ENCODE measurements at places on chromosomes 5 and 9.

- DNase-seq = no peak
Measured at GRCh38 chr9:36517131-36517530, 55.6 kb upstream of the MELK start.

- DNase-seq = no peak
Measured at GRCh38 chr5:73278693-73279092, 105.7 kb downstream of the TMEM174 start.

GRCh38 chr5:171595801-171596231 is 176.4 kb downstream of the FGF18 start:
- DNase-seq = no peak

- no peak for DNase-seq
Measured at GRCh38 chr5:117504305-117504704, 929.7 kb upstream of the SEMA6A start.

DNA sequence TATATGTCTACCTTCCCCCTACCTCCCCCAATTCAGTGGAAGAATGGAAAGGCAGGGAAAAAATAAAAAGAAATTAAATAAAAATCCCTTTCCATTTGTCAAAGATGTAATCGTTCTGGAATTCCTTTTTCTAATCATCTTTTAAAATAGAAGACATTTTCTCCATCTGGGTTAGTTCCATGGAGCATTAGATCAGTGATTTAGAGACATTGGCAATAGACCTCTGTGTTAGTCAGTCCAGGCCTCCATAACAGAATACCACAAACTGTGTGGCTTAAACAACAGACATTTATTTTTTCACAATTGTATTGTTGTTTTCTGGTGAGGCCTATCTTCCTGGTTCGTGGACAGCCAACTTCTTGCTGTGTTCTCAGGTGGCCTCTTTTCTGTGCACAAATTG is 516.6 kb upstream of the DAB2 start:
- no peak for DNase-seq

DNA sequence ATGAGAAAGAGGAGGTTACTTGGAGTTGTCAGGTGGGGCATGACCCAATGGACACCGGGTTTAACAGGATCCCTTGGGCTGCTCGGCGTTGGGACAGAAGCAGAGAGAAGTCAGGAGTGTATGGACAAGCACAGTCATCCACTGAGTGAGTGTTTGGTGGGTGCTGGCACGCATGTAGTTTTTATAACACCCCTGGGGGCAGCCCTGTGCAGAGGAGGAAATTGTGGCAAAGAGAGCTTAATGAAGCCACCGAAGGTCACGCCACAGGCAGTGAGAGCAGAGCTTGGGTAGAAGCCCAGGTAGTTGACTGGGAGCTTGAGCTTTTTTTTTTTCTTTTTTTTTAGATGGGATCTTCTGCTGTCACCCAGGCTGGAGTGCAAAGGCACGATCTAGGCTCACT is 43.2 kb upstream of the IER5L start:
- no peak for DNase-seq

DNA sequence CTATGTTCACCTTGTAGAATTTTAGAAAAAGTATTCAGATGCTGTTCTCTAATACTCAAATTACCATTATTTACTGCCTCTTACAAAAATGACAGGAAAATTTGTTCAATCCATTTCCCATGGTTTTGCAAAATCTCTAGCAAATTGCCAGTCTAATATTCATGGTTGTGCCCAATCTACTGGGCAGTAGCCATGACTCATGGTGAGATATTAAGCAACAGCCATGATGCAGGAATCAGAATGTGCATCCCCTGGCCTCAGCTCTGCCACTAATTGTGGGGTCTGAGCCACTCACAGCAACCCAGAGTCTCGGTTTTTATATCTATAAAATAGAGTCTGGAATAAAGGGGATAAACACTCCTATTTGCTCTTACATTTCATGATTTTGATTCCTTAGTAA is 353.6 kb downstream of the DEPDC1B start:
- no peak for DNase-seq

GRCh38 chr5:73642344-73642743 is 16.3 kb downstream of the ARHGEF28 start:
- DNase-seq = no peak

GRCh38 chr5:64144425-64145215 is 21.0 kb upstream of the RNF180 start:
- DNase-seq = no peak

GRCh38 chr5:86360801-86361200 is 256.9 kb upstream of the COX7C start:
- no peak for DNase-seq

DNA sequence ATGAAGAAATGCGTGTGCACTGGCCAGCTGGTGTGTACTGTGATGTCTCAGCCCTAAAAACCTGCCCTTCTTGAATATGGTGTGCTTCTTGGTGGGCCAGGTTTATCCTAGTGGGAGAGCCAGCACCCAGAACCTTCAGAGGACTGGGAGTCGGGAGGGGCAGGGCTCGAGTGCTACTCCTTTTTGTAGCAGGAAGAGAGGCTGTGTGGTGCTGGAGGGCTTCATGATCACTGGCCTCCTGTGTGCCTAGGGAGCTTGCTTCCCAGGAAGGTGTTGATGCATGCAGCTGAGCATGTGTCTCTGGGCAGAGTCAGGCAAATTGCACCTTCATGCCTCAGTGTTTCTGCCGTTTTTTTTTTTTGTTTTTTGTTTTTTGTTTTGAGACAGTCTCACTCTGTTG is 20.0 kb downstream of the PHF2 start:
- no peak for DNase-seq

- DNase-seq = no peak
Measured at GRCh38 chr5:94024101-94024500, 282.7 kb upstream of the POU5F2 start.

DNA sequence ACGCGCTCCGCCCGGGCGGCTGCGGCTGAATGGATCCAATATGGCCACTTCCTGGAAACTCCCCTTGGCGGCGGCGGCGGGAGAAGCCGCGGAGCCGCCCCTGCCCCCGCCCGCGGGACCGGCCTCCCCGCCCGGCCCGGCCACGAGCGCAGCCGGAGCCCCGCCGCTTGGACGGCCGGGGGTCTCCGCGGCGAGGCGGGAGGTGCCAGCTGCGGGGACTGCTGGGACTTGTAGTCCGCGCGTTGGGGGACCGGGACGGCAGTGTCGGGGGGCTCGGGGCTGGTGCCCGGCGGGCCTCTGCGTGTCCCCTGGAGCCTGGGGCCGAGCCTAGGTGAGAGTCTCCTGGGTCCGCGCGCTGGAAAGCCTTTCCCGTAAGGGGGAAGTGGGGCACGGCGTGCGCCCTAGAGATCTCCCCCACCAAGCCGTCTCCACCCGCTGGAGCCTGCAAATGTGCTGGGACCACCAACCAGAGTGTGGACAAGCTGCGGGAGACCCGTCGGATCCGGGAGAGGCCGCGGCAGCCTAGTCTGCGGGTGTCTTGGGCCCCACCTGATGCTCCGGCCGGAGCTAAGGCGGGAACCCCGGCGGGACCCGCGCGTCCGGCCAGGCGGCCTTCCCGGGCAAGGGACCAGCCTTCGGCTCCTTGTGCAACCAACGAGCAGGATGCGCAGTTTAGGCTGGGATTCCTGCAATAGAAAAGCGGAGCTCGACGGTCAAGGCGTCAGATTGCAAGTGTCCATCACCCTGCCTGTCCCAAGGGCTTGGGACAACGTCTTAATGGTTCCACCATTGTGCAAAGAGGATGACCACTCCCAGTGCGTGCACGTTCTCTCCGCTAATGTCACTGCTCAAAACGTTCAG is at the start of gene SEPTIN8:
Gene SEPTIN8 (minus strand): TSS at position 31 of the 861 bp plus-strand sequence. CDS start 102 bp downstream, outside the sequence.
- no peak for DNase-seq

- DNase-seq = no peak
Measured at GRCh38 chr5:170121321-170121720, 15.6 kb downstream of the FOXI1 start.

GRCh38 chr9:107020040-107020530 is 157.1 kb downstream of the ZNF462 start:
- DNase-seq = no peak

DNA sequence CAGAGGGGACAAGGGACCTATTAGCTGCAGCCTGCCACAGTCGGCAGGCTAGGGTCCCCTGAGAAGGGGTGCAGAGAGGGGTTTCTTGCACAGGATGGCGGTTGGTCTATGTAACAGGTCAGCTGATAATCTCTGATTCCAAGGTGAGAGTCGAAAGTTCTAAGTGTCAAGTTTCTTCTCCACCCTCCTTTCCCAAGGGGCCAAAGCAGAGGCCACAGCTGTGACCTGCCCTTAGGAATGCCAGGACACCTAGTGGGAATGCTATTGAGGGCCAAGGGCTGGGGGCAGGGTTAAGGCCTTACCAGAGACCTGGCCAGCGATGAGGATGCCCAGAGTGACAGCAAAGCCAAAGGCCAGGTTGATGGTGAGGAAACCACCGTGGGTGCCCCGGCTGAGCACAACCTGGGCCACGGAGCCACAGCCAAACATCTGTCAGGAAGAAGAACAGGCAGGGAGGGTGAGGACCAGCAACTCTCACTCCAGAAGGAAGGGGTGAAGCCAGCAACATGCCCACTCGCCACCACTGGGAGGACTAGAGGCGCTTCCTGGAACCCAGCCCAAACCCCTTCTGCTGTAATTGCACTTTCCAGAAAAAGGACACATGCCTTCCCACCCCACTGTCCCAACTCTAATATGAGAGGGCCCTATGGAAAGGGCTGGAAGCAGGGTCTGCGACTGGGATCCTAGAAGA is 3.8 kb downstream of the AQP3 start:
- DNase-seq = no peak
